Activated CD4-positive, alpha-beta T cell treated with anti-CD3 and anti-CD28 coated beads, Interleukin-2, amount 50 U/mL, for 24 hours (primary cell): ENCODE measurements at places on chromosomes 12 and 14.

DNA sequence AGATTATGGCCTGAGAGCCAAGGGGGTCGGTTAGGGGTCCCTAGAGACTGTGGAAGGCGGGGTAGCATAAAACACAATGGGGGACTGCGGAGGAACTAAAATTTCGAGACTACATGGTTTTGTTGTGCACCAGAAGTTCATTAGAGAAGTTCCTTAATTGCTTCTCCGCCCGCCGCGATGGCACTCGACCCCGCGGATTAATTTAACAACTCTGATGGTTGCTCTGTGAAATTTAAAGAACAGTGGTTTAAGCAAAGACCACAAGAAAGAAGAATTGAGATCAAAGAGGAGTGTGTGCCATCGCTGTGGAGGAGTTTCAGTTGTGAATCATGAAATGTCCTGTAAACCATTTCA, 1.4 kb upstream of the CCDC88C start:
- no peak for DNase-seq

DNA sequence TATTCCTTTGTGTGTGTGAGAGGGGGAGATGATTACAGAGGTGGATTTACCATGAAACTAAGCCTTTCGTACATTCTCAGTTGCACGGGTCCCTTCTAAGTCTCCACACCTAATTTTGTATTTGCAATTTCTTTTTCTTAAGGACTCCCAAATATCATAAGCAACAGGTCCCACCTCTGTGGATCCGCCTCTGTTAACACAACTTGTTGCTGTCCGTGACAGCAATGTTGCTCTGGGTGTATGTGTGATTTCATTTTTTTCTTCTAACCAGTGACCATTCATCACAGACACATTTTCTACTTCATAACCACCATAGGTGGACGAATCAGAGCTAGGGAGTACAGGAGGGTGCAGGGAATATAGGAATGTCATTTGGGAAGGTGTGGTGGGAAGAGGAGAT, 81.1 kb downstream of the NRXN3 start:
- DNase-seq = no peak

DNA sequence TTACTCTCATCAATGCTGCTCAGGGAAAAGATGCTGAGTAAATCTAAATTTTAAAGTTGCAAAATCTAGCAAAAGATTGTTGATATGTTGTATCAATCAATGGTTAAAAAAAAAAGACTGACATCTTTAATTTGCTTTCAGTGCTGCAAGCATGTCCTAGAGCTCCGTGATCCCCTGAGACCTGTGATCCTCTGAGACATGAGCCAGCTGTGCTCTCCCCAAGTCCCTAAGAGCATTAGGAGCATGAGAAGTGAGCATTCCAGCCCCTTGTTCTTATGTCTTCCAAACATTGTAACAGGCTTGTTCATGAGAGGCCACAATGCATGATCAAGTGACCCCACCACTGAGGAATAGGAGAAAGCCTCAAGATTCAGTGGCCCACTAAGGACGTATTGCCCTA, 116.6 kb downstream of the DAD1 start:
- DNase-seq = no peak

DNA sequence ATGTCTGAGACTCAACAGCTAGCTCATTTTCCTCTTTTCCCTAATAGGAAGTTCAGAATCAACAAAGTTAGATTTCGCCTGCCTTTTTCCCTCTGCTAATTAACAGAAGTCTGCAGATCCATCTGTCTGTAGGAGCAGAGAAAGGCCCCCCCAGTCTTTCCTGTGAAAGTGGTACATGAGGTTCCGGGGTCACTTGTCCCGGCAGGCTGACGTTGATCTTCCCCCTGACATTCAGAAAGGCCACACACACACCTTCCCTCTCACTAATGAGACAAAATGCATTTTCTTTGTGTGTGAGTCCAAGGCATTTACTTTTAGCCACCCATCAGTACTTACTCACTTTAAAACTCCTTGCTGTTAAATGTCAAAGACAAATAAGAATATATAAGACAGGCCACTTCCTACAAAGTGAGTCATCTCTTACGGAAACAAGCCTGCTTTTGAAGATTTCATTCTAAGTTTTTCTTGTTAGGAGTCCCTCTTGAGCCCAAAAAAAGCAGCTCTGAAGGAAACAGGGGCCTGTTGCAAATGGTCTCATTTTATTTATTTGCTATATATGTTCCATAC, 138.7 kb downstream of the TTC7B start:
- peak; percentile 11 for DNase-seq

- DNase-seq = no peak
Measured at GRCh38 chr14:101481557-101481956, 79.7 kb upstream of the DIO3 start.

- DNase-seq = no peak
Measured at GRCh38 chr14:29370024-29370423, 557.6 kb downstream of the PRKD1 start.

- no peak for DNase-seq
Measured at GRCh38 chr12:22276867-22277266, 57.6 kb downstream of the ST8SIA1 start.

- DNase-seq = no peak
Measured at GRCh38 chr12:108635201-108635996, 1.7 kb upstream of the SELPLG start.

- DNase-seq = no peak
Measured at GRCh38 chr12:95319694-95320331, 102.2 kb downstream of the VEZT start.

DNA sequence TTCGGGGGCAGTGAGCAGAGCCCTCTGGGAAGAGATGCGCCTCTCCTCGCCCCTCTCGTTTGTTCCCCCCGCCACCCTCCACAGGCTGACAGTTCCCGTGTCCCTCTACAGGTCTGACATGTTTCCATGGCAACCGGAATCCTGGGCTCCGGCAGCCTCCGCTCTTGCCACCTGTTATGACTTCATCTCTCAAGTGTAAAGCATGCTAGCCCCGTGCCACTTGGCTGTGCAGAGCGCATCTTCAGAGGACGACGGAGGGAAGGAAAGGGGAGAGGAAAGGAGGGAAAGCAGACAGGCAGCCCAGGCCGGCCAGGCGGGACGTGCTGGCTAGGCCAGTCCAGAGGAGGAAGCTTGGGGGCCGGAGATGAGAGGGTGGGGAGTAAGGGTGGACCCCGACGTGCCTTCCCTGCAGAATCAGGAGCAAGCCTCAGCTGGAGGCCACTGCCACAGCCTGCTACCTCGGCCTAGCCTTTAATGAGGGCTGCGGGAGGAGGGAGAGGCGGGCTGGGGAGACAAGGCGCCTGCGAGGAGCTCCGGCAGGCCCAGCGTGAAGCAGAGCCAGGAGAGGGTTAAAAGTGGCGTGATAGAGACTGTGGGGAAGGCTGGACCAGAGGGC, 214.3 kb downstream of the DPF3 start:
- DNase-seq = no peak

GRCh38 chr12:68623984-68624383, 13.3 kb downstream of the RAP1B start:
- no peak for DNase-seq

- no peak for DNase-seq
Measured at GRCh38 chr14:59123975-59124374, 64.5 kb upstream of the DAAM1 start.

DNA sequence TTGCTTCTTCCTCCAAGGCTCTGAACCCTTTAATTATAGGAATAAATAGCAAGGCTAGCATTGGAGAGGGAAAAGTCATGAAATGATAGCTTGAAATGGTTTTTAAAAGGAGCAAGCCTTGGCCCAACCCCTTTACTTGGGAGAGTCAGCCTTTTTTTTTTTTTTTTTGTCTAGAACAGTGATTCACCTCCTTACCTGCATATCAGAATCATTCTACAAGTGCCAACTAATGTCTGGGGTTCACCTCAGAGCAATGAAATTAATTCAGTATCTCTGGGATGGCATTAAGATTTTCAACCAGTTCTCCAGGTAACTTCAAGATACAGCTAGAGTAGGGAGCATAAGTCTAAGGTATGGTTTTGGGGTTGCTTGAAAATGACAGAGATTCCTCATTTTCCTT, 41.3 kb upstream of the TMTC2 start:
- no peak for DNase-seq

- DNase-seq = peak; percentile 72
Measured at GRCh38 chr12:6914246-6914946, at the start of gene ENO2. ENO2 (plus strand) TSS chr12:6914580; CDS start chr12:6915833, 1,253 bp downstream.

- no peak for DNase-seq
Measured at GRCh38 chr12:89770391-89770790, 61.8 kb upstream of the ATP2B1 start.

DNA sequence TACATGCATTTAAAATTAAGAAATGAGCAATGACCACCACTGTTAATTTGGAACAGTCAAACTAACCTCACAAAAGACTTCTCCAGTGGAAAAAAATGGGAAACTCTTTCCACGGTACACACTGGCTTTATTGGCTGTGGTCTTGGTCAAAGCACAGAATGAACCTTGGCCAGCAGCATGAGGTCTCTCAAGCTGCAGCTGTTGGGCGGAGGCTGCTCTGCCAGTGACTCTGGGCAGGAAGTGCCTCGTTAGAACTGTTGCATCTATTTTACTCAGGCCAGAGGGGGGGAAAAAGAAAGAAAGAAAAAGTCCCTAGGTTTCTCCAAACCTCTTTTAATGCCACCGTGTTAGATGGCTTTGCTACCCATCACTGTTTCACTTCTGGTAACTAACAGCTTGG, 279.8 kb upstream of the DIO2 start:
- no peak for DNase-seq

- DNase-seq = peak; percentile 39
Measured at GRCh38 chr12:76274420-76275083, 73.7 kb downstream of the BBS10 start.

- no peak for DNase-seq
Measured at GRCh38 chr12:25829192-25829591, 129.3 kb upstream of the RASSF8 start.

DNA sequence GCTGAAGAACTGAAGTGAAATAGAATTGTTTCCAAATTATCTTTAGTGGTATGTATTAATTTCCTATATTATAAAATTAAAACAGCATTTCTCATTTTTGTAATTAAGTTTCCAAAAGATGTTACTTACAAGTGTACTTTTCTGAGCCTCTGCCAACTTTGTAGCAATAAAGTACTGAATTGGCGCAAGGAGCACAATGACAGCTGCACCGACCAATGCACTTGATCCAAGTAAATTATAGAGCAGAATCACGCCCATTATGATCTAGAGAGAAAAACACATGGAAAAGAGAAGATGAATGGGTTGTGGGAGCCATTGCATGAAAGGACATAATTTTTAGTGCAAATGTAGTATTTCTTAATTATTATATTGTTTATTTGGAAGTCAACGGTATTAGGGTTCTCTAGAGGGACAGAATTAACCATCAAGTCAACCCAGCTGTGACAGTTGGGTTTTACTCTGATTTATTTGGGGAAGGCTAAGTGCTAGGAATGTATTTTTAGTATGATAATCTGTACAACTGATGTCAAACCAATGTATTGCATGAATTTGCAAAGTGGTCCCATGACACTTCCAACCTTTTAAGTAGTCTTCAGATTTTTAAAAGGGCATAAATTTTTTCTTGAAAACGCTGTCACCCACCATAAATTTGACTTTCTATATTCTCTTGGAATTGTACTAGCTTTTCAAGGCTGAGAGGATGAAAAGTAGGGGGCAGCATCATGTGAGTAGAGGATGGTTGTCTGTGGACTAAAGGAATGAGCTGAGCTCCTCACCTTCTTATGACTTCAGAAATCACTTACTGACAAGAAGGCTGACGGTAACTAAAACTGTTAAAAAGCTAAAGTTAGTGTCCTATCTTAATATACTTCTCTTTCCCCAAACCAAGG, 33.0 kb downstream of the ABCC9 start:
- DNase-seq = no peak

DNA sequence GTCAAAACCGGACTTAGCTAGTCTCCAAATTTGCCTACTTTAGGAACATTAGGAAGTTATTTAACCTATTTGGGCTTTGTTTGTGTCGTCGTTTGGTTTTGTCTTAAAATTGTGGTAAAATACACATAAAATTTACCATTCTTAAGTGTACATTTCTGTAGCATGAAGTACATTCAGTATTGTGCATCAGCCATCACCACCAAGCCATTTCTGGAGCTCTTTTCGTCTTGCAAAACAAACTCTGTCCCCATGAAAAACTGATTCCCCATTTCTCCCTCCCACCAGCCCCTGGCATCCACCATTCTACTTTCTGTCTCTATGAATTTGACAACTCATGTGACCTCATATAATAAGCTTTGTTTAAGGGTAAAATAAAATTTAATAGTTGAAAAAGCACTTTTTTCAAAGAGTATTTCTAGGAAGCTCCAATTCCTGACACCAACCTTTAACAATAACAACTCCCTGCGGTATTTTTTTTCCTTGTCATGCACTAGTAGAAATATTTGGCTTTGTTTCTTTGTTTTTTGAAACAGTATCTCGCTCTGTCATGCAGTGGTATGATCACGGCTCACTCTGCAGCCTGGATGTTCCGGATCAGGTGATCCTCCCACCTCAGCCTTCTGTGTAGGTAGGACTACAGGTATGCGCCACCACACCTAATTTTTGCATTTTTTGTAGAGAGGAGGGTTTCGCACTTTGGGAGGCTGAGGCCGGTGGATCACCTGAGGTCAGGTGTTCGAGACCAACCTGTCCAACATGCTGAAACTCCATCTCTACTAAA, 3.6 kb upstream of the UBC start:
- no peak for DNase-seq

GRCh38 chr14:97106166-97106565, 309.0 kb downstream of the VRK1 start:
- no peak for DNase-seq

GRCh38 chr14:92199763-92200162, 78.0 kb downstream of the CPSF2 start:
- no peak for DNase-seq

DNA sequence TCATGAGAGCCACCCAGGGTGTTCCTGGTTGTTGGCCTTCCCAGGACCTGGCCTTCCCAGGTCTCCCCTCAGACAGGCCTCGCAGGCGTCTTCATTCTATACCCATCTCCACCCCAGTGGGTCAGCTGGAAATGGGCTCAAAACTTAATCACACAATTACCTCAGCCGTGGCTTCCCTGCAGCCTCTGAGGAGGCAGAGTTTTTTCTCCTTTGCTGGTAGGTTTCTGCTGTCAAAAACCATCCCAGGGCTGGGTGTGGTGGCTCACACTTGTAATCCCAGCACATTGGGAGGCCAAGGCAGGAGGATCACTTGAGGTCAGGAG, 13.2 kb downstream of the NFKBIA start:
- no peak for DNase-seq

DNA sequence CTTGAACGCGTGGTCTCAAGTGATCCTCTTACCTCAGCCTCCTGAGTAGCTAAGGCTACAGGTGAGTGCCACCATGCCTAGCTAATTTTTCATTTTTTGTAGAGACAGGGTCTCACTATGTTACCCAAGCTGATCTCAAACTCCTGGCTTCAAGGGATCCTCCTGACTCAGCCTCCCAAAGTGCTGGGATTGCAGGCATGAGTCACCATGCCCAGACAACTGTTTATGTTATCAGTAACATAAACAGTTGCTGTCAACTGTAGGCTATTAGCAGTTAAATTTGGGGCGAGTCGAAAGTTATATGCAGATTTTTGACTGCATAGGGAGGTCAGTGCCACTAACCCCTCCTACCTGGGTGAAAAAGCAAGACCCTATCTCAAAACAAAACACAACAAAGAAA, 26.2 kb upstream of the LRRK2 start:
- DNase-seq = no peak

- DNase-seq = no peak
Measured at GRCh38 chr12:41188841-41189394, 798 bp downstream of the PDZRN4 start.
